Mesenteric fat pad (tissue), 1 donor: ENCODE measurements at places on chromosomes 2 and 18.

DNA sequence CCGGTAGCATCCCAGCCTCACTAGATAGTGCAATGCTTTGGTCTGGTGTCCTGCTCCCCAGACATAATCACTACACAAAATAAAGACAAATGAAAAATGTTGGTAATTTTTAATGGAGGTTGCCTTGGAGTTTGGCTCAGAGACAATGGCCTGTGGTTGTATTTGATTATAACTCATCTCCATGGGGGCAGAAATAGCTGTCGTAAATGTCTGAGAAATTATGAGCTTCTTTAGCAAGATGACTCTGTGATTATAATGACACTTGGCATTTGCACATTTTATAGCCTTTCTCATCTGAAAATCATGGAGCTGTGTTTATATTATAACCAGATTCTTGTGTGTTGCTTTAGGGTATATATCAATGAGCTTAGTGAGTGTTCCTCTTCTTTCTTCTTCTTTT is 1779.7 kb upstream of the CELF4 start:
- DNase-seq = no peak

DNA sequence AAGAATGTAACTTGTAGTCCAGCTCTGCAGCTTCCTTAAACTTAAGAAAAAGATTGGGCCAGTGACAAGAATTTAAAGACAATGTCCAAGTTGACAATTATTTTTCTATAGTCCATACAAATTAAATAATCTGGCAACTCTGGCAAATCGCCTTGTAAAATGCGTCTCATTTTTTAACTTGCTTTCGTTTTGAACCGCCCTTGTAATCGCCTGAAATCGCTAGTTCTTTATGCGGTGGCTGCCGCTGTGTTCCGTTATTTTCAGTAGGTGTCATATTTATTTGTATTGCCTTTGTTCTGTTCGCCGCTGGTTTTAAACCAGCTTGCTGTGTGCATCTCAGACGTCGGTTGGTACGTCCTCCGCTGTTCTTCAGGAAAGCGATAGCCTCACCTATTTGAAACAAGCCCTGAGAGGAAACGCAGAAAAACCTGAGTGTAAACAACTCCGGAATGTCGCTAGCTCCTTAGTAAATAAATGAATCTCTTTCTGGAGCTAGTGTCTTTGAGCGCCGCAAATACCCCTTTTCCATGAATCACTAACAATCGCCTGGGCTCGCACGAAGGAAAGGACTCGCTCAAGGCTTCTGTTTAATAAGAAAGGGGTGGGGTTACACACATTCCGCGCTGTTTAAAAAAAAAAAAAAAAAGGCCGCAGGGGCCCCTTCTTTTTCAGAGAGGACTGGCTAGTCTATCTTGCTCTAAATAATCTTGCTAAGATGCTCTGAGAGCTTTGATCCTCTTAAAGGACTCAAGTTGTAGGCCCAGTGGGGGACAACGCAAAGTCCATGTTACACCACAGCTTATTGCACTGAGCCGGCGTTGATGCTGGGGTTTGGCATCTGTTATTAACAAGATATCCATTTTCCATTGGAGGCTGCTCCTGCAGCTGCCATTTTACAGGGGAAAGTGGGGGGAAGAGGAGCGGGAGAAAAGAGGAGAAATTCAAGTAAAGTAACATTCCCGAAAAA is 3.0 kb downstream of the HOXD8 start:
- DNase-seq = peak; percentile 73

GRCh38 chr2:223545830-223546229 is 56.3 kb downstream of the SCG2 start:
- DNase-seq = no peak

DNA sequence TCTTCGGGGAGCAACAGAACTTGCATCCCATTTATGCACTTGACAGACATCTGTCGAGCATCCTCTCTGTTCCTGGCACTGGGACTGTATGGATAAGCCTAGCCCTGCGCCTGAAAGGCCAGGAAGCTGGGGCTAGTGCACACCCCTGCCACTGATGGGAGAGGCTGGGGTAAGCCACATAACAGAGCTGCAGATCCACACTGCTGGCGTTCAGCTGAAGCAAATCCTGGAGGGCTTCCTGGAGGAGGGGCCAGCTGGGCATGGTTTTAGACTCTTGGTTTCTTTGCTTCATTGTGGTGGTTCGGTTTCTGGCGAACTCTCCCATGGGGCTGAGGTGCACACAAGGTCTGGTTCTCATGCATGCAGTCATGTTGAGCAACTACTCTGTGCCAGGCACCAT is 45.5 kb upstream of the FOSL2 start:
- peak; percentile 33 for DNase-seq

- no peak for DNase-seq
Observed at GRCh38 chr2:70808983-70809958, 11.1 kb downstream of the CLEC4F start.

- DNase-seq = no peak
Observed at GRCh38 chr2:48276626-48277025, 253.3 kb upstream of the STON1 start.

DNA sequence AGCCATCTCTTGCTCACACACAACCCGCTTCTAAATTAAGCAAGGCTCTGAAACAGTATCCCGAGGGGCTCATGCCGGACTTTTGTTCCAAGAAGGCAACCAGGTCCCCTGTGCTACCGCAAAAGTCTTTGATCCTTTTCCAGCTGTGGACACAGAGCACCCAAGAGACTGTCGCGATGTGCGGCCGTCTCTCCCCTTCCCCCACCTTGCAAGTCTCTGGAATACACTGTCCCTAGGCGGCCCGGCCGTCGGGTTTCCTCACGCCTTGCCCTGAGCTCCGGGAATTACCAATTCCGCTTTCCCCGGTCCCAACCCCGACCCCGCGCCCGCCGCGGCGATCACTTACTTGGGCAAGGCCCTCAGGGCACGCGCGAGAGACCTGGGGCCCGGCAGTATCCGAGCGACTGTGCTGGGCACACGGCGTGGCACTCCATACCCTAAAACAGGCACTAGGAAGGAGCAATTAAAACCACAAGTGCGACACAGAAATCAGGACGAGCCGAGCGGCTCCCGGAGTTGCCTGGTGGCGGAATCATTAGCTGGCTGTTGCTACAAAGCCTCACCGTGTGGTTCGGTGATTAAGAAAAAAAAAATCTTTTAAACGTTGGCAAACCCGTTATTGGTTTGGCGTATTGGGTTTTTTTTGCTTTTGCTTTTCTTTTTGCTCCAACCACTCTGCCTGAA is 2.2 kb upstream of the DLX1 start:
- DNase-seq = no peak

GRCh38 chr2:65129286-65129825 is 550 bp downstream of the RAB1A start:
- DNase-seq = peak; percentile 92

GRCh38 chr2:121121661-121122060 is 163.3 kb downstream of the TFCP2L1 start:
- DNase-seq = peak; percentile 51

GRCh38 chr2:132479155-132479554 is 62.5 kb downstream of the GPR39 start:
- no peak for DNase-seq

DNA sequence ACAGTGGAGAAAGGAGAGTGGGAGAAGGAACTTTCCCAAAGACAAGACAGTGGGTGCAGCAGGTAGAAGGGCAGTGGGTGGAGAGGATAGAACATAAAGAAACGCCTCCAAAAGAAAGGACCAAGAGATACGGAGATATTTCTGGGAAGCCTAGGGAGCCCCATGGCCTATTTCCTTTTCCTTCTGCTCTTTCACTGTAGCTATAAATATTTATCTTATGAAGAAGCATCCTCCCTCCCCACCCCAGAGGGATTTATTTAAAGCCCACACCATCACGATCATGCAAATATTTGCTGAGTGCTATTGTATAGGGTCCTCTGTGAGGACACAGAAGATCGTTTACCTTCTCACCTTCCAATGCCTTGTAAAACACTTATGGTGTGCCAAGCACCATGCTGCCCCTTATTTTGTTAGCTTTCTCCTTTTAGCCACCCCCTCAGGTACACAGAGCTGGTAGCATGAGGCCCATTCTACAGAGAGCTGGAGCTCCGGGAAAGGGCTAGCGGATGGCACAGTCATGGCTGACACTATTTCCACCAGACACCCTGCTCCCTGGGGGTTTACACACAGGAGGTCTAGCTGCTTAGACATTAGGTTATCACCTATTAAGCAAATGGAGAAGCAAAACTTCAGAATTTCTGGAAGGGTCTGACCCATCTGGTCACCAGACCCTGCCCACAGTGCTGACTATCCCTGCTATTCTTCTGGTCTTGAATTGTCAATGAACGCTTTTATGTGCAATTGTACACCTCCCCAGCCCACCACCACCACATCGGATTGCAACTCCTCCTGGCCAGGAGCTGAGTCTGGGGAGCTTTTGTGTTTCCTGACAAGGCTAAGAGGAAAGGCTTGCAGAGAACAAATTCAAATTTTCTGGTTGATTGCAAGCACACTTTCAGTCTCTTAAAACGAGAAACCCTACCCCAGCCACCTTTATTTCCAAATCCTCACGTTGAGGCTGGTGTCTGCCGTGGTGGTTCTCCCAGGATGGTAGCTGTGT is 91.8 kb upstream of the KLF7 start:
- DNase-seq = no peak

GRCh38 chr2:234448506-234449184 is 48.2 kb downstream of the ARL4C start:
- no peak for DNase-seq

GRCh38 chr18:10661317-10661716 is 135.5 kb downstream of the NAPG start:
- no peak for DNase-seq

DNA sequence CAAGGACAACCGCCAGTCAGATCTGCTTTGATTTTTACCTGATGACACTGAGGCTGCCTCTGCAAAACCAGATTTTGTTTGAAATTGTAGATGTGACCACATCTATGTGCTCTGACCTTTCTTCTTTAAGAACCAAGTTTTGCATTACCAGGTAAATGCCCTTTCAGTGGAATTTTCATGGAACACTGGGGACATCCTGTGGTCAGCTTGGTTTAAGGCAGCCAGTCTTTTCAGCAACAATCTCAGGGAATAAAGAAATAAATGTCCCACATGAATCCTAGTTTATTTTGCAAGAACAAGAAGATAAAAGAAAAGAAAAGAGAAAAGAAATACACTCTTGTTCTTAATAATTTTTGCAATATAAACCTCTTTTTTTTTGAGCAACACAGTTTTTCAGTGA is 90.6 kb downstream of the POU3F3 start:
- DNase-seq = no peak

DNA sequence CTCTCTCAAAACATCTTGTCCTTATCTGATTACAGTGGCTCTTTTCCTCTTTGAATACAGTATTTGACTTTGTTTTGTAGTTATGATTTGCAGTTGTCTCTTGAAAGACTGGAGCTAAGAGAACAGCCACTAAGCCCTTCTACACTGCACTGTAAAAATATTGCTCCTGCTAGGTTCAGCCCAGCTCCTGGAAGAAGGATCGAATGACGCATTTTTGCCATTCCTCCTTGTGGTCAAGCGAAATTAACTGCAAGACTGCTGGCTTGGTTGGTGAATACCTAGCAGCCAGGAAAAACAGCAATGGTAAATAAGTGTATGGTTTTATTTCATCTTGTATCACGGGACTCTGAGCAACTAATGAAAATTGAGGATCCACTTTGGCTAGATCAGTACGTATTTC is 407.8 kb upstream of the CDH2 start:
- no peak for DNase-seq

DNA sequence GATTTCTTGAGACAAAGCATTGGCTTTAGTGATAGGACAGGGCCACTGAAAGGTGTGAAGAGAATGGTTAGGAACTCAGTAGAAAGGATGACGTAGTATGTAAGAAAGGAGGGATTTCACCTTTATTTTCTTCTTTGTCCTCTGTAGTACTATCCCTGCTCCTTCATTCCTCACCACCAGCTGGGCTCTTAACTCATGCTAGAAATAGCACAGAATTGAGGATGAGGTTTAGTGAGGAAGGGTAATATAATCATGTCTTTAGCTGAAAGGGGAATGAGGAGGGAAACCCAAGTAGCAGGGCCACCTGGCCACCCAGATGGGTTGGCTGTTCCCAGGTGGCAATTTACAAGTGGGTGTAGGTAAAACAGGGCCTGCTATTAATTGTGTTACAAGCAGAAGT is 15.2 kb downstream of the ACVR2A start:
- DNase-seq = no peak
